ENCODE measurements at places on chromosomes 1 and 21.
A peak's percentile ranks its signal among the peaks of the same experiment; 100 is the strongest.

GRCh38 chr1:229643996-229644745, 18.1 kb downstream of the URB2 start:
- DNase-seq = no peak

- no peak for DNase-seq
Measured at GRCh38 chr1:241237873-241238272, 119.1 kb downstream of the RGS7 start.

- no peak for DNase-seq
Measured at GRCh38 chr1:117583247-117583646, 22.6 kb upstream of the TENT5C start.

- peak; percentile 72 for DNase-seq
Measured at GRCh38 chr1:960363-961131, at the start of gene KLHL17. Gene KLHL17, plus strand, starts transcription at chr1:960584. Its CDS starts 110 bp downstream, at chr1:960694.

DNA sequence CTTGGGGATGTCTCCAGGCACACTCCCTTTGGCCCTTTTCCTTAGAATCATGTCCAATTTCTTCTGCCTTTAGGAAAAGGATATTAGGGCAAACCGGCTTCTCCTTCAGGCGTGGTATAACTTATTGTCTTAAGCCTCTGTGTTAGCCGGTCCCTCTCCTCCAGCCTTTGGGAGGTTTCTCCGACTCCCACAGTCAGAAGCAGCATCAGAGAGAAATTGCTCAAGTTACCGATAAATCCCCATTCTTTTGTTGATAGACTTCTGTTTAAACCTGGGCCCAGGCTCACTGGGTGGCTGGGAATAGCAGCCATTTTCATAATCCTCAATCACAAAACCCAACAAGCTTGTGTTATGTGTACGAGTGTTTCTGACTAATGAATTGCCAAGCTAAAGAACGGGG, 85.4 kb upstream of the KAZN start:
- DNase-seq = no peak

Measured in activated T-cell treated with anti-CD3 and anti-CD28 coated beads for 24 hours (primary cell).